ENCODE measurements at places on chromosomes 11 and 22. TPM values are rescaled to one million over a fixed set of nuclear protein-coding genes. Genes with fewer than 3 reads are reported as not detected.

The TANGO2 gene
- total RNA-seq, result 15.9 TPM

- DNase-seq, result no peak
- no peak overlapping the region for H3K27ac ChIP-seq
- H3K36me3 ChIP-seq, result no peaks in the 10 kb centered on the region
- no peak overlapping the region for H3K4me3 ChIP-seq
These were observed 1116.9 kb downstream of the TBC1D22A start for GRCh38 chr22:47879346-47879745.

GRCh38 chr11:128594226-128594625 is 6.9 kb upstream of the ETS1 start:
- no peaks in the 10 kb centered on the region for H3K27me3 ChIP-seq
- no peaks in the 10 kb centered on the region for H3K36me3 ChIP-seq
- no peak overlapping the region for H3K4me3 ChIP-seq
- H3K4me1 ChIP-seq, result peaks cover 8% of the 10 kb centered on the region
- H3K27ac ChIP-seq, result no peak overlapping the region
- DNase-seq, result no peak

The HBD gene
- total RNA-seq, result 1.1 TPM

DNA sequence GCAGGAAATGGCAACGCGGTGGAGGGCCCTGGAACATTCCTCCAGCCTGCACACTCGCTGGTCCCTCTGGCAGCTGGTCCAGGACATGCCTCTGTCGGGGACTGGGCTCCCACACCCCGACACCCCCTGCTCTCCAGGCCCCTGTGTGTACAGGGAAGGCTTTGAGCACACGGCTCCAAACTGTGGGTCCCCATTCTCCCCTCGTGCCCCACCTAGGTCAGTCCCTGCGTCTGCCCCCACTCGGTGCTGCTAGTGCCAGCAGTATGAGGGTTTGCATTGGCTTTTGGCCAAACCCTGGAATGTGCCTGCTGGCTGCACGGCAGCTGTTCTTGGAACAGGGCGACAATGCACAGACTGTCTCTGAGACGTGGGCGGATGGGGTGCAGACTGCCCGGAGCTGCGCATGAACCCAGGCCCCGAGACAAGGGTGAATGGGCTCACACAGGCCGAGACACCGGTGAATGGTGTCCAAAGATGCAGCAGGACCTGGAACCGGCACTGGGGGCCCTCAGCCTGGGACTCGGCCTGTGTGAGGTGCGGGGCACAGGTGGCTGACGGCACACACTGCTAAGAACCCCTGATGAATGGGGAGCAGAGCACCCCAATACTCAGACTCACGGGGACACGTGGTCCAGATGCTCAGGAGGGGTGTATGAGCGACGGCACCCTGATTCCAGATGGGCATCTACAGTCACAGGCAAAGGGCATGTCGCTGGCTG is 7.5 kb upstream of the SYT8 start:
- H3K36me3 ChIP-seq, result no peaks in the 10 kb centered on the region
- H3K27me3 ChIP-seq, result peaks cover 24% of the 10 kb centered on the region
- H3K4me1 ChIP-seq, result peaks cover 11% of the 10 kb centered on the region
- no peak overlapping the region for H3K4me3 ChIP-seq

DNA sequence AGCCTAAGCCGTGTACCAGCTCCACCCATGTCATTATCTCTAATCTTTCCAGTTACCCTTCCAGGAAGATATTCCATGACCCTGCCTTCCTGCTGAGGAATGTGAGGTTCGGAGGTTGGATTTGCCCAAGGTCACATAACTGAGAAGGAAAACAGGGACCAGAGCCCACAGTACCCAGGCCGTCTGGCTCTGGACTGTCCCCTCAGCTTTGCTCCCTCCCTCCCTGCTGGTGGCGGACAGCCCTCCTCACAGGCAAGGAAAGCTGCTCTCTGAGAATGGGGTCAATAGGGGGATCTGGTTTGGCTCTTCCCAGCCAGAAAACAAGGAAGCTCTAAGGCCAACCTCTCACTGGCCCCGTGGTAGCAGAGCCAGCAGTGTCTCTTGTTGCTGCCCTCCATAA is 63.3 kb downstream of the SYN3 start:
- H3K4me1 ChIP-seq, result no peaks in the 10 kb centered on the region
- H3K27ac ChIP-seq, result no peak overlapping the region
- no peaks in the 10 kb centered on the region for H3K27me3 ChIP-seq
- no peak overlapping the region for H3K4me3 ChIP-seq
- no peaks in the 10 kb centered on the region for H3K36me3 ChIP-seq

The QSER1 gene
- 14.5 TPM for total RNA-seq

- H3K27ac ChIP-seq, result no peak overlapping the region
- H3K4me3 ChIP-seq, result no peak overlapping the region
- no peaks in the 10 kb centered on the region for H3K27me3 ChIP-seq
- no peak for DNase-seq
These were observed 26.6 kb upstream of the XBP1 start for GRCh38 chr22:28826921-28827320.

The NLRP10 gene
- total RNA-seq, result not detected

The PIWIL4 gene
- 2.5 TPM for total RNA-seq

The SCGB1D2 gene
- total RNA-seq, result 0.80 TPM

- DNase-seq, result no peak
- H3K4me1 ChIP-seq, result peaks cover 19% of the 10 kb centered on the region
- no peak overlapping the region for H3K27ac ChIP-seq
These were observed 616 bp downstream of the GGT5 start for GRCh38 chr22:24244144-24244787.

DNA sequence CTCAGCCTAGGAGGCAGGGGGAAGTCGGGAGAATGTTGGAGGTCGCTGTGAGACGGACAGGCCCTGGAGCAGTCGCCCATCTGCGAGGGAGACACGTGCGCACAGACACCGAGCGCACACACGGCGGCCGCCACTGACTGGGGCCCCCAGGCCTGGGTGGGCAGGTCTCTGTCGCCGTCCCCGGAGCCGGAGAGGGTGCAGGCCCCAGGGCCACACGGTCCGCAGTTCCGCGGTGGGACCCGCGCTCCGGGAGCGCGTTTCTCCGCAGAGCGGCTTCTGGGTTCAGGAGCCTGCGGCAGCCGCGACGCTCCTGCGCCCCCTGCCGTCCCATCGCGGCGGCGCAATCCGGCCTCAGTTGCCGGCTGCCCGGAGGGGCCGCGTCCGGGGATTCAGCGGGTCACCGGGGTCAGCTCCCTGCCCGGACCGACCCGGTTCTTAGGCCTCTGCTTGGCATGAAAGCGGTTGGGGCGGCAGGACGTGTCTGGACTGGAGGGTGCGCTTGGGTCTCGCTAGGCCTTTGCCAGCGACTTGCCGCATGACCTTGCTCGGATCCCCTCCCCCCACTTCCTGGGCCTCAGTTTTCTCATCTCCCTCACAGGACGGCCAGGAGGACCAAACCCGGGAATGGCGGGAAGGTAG is 31.2 kb downstream of the PDE2A start:
- H3K27ac ChIP-seq, result no peak overlapping the region
- DNase-seq, result peak; percentile 69
- H3K36me3 ChIP-seq, result no peaks in the 10 kb centered on the region
- H3K4me1 ChIP-seq, result no peaks in the 10 kb centered on the region
- no peak overlapping the region for H3K4me3 ChIP-seq
- H3K27me3 ChIP-seq, result peaks cover 72% of the 10 kb centered on the region

GRCh38 chr22:48794906-48795305 is 1032.8 kb downstream of the BRD1 start:
- H3K36me3 ChIP-seq, result no peaks in the 10 kb centered on the region
- no peaks in the 10 kb centered on the region for H3K27me3 ChIP-seq
- no peak overlapping the region for H3K4me3 ChIP-seq
- no peak for DNase-seq
- no peaks in the 10 kb centered on the region for H3K4me1 ChIP-seq

- H3K27me3 ChIP-seq, result no peaks in the 10 kb centered on the region
- DNase-seq, result no peak
- H3K36me3 ChIP-seq, result no peaks in the 10 kb centered on the region
- no peak overlapping the region for H3K27ac ChIP-seq
These were observed 492.9 kb upstream of the KIRREL3 start for GRCh38 chr11:127493330-127494022.

- no peak overlapping the region for H3K27ac ChIP-seq
- no peak overlapping the region for H3K4me3 ChIP-seq
- no peaks in the 10 kb centered on the region for H3K4me1 ChIP-seq
- no peaks in the 10 kb centered on the region for H3K36me3 ChIP-seq
These were observed 724.9 kb upstream of the TENM4 start for GRCh38 chr11:80165744-80166143.

The CEND1 gene
- total RNA-seq, result 0.19 TPM

The SYT7 gene
- total RNA-seq, result 0.14 TPM

The MGAT3 gene
- total RNA-seq, result 1.6 TPM

The RNF215 gene
- 6.4 TPM for total RNA-seq

DNA sequence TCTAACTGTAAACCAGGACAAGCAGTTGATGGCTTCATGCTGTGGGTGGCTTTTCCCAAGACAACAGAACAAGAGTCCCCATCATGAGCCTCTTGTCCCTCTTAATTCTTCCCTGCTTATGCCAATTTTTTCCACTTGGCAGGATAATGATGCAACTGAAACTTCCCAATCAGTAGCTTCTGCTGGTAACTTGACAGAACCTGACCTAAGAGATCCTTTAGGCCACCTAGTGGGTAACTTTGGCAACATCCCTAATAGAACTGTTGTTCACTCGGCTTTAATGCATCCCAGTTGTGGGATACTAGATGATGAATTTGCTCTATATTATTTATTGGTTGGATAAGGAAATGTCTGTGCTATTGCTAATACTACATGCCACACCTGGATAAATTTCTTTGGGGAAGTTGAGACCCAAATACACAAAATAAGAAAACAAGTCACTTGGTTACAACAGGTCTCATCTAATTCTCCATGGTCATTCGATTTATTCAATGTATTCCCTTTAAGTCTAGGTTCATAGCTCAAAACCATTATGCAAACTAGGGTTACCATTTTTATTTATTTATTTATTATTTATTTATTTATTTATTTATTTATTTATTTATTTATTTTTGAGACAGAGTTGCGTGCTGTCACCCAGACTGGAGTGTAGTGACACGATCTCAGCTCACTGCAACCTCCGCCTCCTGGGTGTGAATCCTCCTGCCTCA is 41.4 kb upstream of the NFAM1 start:
- no peaks in the 10 kb centered on the region for H3K27me3 ChIP-seq
- H3K27ac ChIP-seq, result no peak overlapping the region
- no peaks in the 10 kb centered on the region for H3K4me1 ChIP-seq
- peak; percentile 23 for DNase-seq
- no peaks in the 10 kb centered on the region for H3K36me3 ChIP-seq
- H3K4me3 ChIP-seq, result no peak overlapping the region

GRCh38 chr11:33266393-33267215 is 9.4 kb downstream of the HIPK3 start:
- H3K4me1 ChIP-seq, result no peaks in the 10 kb centered on the region
- H3K27ac ChIP-seq, result no peak overlapping the region
- DNase-seq, result no peak
- no peaks in the 10 kb centered on the region for H3K27me3 ChIP-seq
- H3K4me3 ChIP-seq, result no peak overlapping the region

DNA sequence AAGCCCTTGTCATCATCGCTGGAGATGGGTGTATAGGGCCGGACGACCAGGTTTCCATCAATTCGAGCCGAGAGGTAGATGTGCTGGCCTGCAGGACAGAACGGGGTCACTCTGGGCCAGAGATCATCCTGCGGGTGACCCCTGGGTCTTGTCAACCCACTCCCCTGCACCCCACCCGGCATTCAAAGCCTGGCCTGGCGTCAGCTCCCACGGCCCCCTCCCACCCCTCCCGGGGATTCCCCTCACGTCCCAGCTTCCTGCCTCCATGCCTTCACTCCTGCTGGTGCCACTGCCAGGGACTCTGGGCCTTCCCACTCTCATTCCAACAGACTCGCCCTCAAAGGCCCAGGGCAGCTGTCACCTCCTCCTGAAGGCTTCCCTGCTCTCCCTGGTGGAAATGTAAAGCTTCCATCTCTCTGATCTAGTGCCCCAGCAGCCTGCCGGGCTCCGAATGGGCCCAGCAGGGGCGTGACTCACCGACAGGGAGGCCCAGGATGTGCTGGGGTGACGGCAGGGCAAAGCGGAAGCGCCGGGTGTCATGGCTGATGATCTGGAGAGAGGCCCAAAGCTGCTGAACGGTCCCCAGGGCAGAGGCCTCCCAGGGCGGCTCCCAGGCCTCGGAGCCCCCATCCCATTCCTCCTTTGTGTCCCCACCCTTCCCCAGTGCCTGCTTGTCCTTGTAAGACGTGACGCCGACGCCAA is 9.3 kb downstream of the ATP5MGL start:
- H3K36me3 ChIP-seq, result peaks cover 69% of the 10 kb centered on the region
- DNase-seq, result no peak
- H3K4me1 ChIP-seq, result no peaks in the 10 kb centered on the region
- no peak overlapping the region for H3K27ac ChIP-seq
- H3K27me3 ChIP-seq, result no peaks in the 10 kb centered on the region

- no peak overlapping the region for H3K4me3 ChIP-seq
- no peaks in the 10 kb centered on the region for H3K36me3 ChIP-seq
- H3K4me1 ChIP-seq, result no peaks in the 10 kb centered on the region
- H3K27me3 ChIP-seq, result no peaks in the 10 kb centered on the region
These were observed 9.3 kb upstream of the MS4A15 start for GRCh38 chr11:60747359-60747873.

- H3K36me3 ChIP-seq, result no peaks in the 10 kb centered on the region
- no peak overlapping the region for H3K4me3 ChIP-seq
- H3K27ac ChIP-seq, result no peak overlapping the region
- no peaks in the 10 kb centered on the region for H3K4me1 ChIP-seq
- no peaks in the 10 kb centered on the region for H3K27me3 ChIP-seq
These were observed 161.0 kb downstream of the FEZ1 start for GRCh38 chr11:125335106-125335505.

The PANX3 gene
- not detected for total RNA-seq

The SCUBE2 gene
- 2.1 TPM for total RNA-seq

The ZBED4 gene
- 9.9 TPM for total RNA-seq

GRCh38 chr11:122874991-122875390 is 7.6 kb upstream of the JHY start:
- H3K27ac ChIP-seq, result no peak overlapping the region
- DNase-seq, result no peak

DNA sequence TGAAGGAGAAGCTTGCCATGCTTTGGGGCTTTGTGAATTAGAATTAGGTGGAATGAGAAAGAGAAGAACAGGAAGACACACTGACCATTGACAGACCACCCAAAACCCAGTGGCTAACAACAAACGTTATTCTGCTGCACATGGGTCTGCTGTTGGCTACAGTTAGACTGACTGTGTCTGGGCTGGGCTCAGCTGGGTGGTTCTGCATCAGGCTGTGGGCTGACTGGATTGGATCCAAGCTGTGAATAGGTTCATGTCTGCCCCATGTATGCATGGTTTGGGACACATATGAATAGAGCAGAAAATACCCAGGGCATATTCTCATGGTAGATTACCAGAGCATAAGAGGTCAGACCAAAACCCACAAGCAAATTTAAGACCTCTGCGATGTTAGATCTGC is 11.7 kb upstream of the LDLRAD3 start:
- no peaks in the 10 kb centered on the region for H3K4me1 ChIP-seq
- H3K27me3 ChIP-seq, result peaks cover 3% of the 10 kb centered on the region
- no peak overlapping the region for H3K4me3 ChIP-seq
- DNase-seq, result no peak

All from thymus (tissue), 14 donors.